Stimulated activated CD8-positive, alpha-beta memory T cell treated with anti-CD3 and anti-CD28 coated beads, Interleukin-4, amount 100 ng/mL, for 4 hours (primary cell): ENCODE measurements at places on chromosomes 16 and 17.

DNA sequence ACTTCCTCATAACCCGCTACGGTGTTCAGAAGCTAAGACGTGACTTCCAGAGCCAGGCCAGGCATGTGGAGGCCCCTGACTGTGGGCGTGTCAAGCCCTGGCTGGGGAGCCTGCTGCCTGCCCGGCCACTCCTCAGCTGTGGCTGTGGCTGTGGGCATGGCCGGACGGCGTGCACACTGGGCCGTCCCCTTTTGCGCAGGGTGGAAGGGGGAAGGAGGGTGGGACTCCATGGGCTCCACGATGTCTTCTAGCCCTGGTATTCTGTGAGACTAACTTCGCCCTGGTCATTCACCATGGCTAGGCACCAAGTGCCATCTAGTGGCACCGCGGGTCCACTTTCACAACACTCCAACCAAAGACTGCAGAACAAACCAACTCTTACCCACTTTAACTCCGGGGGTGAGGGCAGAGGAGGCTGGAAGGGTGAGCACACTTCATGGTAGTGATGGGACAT is 67.9 kb downstream of the N4BP1 start:
- DNase-seq: no peak

GRCh38 chr17:67555855-67556254 is 161.9 kb upstream of the NOL11 start:
- no peak for DNase-seq

GRCh38 chr17:50035421-50035879 is 20.5 kb upstream of the ITGA3 start:
- DNase-seq: no peak

GRCh38 chr16:89821438-89822187 is 5.2 kb upstream of the FANCA start:
- DNase-seq: no peak

GRCh38 chr16:65113441-65113840 is 8.4 kb downstream of the CDH11 start:
- no peak for DNase-seq

- DNase-seq: no peak
Observed at GRCh38 chr16:51761001-51761400, 609.9 kb upstream of the SALL1 start.

DNA sequence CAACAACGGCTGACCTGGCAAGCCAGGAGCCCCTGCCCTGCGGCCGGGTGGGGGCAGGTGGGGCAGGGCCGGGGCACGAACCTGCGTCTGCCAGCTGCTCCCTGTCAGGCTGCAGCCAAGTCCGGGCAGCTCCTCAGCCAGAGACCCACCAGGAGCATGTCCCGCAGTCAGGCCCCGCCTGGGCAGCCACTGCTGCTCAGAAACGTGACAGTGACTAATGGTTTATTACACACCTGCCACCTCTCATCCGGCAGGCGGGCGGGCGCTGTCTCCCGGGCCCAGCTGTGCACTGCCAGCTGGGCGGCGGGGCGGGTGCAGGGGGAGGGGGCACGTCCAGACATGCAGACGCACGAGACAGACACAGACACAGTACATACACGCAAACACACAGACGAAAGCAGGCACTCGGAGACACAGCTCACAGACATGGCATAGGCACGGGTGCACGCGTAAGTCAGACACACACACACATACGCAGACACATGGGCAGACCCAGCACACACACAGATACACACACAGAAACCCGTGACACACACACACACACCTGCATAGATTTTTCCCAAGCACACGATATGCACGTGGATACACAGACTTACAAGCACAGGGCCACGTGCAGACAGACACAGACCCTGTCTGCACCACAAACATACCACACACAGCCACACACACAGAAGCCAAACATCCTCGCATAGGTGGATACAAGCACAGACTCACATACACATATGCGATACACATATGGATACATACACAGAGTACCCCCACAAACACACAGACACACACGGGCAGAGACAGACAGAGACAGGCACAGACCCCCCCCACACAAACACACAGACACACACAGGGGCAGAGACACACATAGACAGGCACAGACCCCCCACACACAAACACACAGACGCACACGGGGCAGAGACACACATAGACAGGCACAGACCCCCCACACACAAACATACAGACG is 248.3 kb upstream of the CIBAR2 start:
- no peak for DNase-seq

- DNase-seq: no peak
Observed at GRCh38 chr17:49121696-49122292, 10.8 kb upstream of the B4GALNT2 start.

DNA sequence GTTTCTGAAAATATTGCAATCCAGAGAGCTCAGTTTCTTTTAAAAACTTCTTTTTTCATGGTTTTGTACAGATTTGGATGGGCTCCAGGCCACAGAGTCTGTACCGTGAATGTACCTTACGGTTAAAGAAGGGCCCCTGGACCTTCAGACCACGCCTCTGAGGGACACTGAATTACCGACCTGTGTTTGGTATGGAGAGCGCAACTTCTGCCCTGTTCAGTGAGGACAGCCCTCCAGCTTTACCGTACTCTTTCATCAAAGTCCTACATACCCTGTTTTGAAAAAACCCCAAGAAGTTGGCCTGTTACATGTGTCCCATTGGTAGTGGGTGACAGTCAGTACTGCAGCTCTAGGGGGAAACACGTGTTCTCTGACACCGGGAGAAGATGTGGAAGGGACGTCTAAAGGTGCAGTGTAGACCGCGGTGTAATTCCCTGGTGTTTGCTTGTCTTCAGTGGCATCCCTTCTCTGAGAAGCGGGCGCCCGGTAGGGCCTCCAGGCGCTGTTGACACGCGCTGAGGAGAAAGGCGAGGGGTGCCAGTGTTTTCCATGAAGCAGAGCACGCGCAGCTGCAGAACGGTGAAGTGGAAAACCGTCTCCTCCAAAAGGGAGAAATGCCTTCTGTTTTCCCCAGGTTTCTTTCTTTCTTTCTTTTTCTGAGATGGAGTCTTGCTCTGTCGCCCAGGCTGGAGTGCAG is 6.2 kb downstream of the PGS1 start:
- DNase-seq: no peak

GRCh38 chr16:2520097-2520783 is at the start of gene AMDHD2:
TSS of gene AMDHD2 (plus strand) at chr16:2520371. CDS start at chr16:2520459, 88 bp downstream.
- DNase-seq: peak; percentile 72

DNA sequence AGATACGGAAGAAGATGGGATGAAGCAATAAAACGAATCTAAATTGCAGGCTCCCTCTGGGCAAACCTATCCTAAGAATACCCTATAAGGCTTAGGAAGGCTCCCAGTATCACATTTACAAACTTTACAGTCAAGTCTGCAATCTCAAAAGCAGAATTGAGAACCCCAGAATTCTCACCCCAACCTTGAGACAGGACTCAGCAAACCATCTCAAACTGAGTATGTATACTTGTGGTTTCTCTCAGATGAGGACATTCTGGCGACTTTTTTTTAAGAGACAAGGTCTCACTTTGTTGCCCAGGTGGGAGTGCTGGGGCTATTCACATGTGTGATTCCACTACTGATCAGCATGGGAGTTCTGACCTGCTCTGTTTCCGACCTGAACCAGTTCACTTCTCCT is 19.3 kb upstream of the ITGA2B start:
- DNase-seq: no peak

GRCh38 chr17:47172696-47173565 is 16.2 kb downstream of the CDC27 start:
- no peak for DNase-seq

- DNase-seq: no peak
Observed at GRCh38 chr17:35377706-35378105, 4.3 kb upstream of the SLFN11 start.
